ENCODE measurements at places on chromosomes 4 and X.

DNA sequence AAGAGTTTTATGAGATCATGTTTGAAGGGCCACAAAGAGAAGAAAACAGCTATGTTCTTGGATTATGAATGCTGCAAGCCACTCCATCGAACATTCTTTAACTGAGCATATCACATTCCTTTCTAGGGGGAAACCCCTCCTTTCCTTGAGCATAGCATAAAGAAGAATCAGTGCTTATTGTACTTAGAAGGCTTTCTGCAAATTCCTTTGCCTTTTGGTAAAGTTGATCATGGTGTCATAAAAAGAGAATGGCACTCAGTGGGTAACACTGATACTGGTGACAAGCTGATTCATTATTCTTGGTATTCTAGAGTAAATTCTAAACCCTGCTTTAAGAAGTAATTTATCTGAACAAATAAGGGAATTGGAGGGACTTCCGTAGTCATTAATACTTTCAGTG is 88.5 kb upstream of the GPR34 start:
- DNase-seq: no peak

DNA sequence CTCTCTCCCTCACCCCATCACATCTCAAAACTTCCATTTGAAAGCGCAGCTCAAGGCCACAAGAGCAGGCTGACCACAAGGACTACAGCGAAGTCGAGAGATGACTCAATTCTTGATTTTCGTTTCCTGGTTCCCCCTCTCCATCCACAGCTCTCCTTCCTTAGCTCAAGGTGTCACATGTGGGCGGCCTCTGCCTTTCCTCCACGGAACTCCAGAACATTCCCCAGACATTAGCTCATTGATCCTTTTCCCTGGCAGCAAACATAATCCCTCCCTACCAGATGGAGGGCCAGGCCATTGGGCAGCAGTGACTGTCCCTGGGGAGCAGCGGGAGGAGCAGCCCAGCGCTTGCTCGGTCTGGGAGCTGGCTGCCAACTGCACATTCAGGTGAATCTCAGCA is 56.3 kb downstream of the CCDC149 start:
- DNase-seq: no peak

GRCh38 chrX:9860826-9861225 is 74.6 kb downstream of the SHROOM2 start:
- no peak for DNase-seq

DNA sequence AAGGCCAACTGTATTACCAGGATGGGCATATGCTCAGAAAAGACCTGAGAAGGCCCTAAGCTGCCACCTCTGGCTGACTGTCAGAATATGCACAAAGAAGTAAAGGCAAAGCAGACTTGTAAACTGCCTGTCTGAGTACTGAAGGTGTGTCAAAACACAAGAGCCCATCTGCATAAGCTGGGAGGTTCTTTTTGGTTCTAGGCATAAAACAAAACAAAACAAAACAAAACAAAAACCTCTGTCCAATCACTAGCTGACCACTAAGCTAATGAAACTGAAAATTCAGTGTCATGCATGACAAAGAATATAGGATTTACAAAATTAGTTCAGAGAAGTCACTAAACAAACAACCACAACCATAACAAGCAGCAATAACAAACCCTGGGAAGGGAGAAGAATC is 20.6 kb downstream of the SH3D19 start:
- no peak for DNase-seq
